Stimulated activated CD4-positive, alpha-beta T cell treated with anti-CD3 and anti-CD28 coated beads, Interleukin-12 subunit alpha, Interleukin-12 subunit beta, amount 100 ng/mL, for 4 hours (primary cell): ENCODE measurements at places on chromosomes 7 and 10.

DNA sequence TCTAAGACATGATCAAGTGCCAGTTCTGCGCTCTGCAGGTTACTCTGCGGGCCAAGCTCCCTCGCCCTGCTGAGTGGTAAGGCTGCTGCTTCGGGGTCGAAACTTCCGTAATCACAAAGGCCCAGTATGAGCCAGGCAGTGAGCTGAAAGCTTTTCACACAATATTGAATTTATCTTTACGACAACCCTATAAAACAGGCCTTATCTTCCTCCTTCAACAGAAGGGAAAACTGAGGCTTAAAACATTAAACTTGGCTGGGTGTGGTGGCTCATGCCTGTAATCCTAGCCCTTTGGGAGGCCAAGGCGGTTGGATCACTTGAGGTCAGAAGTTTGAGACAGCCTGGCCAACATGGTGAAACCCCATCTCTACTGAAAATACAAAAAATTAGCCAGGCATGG is 83.3 kb downstream of the FAM107B start:
- DNase-seq = no peak

DNA sequence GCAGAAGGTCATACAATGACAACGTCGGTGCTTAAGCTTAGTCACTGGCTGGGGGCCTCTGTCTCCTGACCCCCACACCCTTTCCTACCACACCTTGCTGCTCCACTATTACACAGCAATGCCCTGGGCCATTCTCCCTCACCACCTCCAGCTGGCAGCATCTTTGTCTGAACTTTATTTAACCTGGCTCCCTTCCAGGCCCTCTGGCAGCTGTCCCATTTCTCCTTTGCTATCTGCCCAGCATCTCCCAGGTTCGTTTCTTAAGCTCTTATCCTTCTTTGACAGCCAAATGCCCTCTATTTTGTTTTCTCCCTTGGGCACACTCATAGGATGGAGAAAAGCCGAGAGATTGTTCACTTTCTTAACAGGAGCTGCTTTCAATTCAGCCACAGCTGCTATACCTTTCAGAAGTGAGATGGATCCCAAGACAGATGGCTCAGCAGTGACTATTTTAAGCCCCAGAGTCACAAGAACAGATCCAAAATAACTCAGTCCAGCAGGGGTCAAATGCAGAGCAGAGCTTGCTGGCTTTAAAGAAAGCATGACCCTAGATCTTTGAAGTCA is 1277.1 kb upstream of the AUTS2 start:
- DNase-seq = no peak

- no peak for DNase-seq
Observed at GRCh38 chr7:114554781-114555537, 140.3 kb downstream of the FOXP2 start.

DNA sequence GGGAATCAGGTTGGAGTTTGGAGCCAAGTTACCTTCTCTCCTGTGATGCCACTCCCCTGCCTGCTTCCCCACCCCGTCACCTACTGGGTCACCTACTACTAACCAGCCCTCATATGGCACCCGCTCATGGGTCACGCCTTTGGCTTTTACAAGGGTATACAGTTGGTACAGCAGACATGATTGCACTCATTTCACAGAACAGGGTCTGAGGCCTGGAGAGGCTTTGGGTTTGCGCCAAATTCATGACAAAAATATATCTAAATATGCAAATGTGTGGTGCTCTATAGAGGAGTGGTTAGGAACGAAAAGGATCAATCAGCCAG is 10.7 kb downstream of the CRYGN start:
- DNase-seq = no peak

- no peak for DNase-seq
Observed at GRCh38 chr7:77783545-77783944, 14.7 kb downstream of the TMEM60 start.

GRCh38 chr10:33494694-33495265 is 160.3 kb upstream of the NRP1 start:
- DNase-seq = no peak

DNA sequence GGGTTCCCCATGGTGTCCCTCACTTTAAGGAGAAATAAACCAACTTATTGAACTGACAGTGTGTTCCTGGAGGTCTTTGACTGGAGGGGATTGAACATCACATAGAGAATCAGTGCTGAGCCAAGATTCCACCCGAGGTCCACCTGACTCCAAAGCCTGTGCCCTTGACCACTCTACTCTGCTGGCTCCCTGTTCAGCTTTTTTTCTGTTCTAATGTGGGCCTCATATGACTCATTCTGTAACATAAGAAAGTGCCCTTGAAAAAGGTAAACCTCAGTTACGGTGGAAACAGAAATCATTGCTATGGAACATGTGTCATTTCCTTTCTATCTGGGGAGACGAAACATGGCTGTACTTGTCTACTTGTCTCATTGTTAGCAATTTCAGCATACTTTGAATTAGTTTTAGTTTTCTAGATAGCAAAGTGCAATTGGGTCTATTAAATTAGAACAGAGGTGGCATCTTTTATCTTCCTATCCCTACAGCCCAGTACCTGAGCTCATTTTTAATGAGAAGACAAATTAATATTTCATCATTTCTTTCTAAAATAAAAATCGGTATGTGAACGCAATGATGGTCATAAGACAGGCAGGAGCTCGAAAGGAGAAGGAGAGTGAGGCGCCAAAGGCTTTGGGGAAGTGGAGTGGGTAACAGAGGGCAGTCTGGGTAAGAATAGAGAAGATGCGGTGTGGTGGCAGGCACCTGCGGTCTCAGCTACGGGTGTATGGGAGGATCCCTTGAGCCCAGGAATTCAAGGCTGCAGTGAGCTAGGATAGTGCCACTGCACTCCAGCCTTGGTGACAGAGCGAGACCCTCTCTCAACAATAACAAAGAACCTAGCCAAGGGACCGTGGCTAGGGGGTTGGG is 1.5 kb downstream of the GSDME start:
- DNase-seq = no peak

DNA sequence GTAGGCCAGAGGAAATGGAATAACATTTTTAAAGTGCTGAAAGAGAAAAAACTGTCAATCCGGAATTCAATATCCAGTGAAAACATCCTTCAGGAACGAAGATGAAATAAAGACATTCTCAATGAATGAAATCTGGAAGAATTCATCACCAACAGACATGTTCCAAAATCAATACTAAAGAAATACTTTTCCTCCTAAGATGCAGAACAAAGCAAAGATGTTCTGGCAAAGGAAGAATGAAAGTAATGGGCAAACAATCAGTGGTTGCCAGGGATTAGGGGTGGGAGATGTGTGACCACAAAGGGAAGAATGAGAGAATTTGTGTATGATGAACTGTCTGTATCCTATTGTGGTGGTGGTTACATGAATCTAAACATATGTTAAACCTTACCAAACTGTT is 52.8 kb upstream of the EEPD1 start:
- DNase-seq = no peak

GRCh38 chr10:21030091-21030490 is 133.0 kb upstream of the NEBL start:
- DNase-seq = no peak

GRCh38 chr10:92891885-92892690 is 43.8 kb downstream of the EXOC6 start:
- no peak for DNase-seq

DNA sequence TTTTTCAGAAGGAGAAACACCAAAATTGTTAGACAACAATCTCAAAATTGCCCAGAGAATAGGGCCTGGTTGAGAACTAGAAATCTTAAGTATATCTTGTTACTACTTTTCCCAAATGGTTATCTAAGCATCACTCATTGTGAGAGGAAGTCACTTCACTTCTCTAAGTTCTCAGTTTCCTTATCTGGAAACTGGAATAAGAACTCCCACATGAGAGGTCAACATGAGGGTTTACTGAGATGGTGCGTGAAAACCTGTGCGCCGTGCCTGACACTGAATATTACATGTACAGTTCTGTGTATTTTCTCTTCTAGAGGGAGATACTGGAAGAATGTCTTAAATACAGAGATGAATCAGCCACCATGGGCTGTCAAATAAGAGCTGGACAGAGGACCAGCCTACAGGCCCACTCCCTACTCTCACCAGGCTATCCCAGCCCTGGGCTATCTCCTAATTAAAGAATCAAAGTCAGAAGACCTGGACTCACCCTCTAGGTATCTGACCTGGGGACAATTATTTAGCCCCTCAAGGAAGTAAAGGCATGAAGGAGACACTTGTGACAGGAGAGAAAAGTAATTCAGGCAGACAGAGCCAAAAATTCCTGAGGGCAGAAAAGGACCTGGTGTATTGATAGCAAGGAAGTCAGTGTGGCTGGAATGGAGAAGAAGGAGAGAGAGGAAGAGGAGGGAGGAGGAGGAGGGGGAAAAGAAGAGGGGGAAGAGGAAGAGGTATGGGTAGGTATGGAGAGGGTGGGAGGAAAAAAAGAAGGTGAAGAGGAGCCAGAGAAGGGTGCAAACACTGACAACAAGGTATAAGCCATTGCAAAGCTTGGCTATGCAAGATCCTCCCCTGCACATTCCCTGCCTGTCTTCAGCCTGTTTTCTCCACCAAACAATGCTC is 44.9 kb downstream of the CCDC71L start:
- DNase-seq = no peak
